Left cardiac atrium (tissue), 4 donors: ENCODE measurements at places on chromosomes 11 and 22.

GRCh38 chr11:61697078-61697502 is 16.9 kb downstream of the DAGLA start:
- no peak for DNase-seq

- peak; percentile 40 for DNase-seq
These were observed at the start of gene PLAAT4 for GRCh38 chr11:63536669-63537292. Gene PLAAT4 (plus strand): TSS chr11:63536808. CDS start chr11:63536869, 61 bp downstream.

GRCh38 chr11:6925636-6926207 is 504 bp upstream of the ZNF215 start:
- no peak for DNase-seq

GRCh38 chr11:36460220-36460619 is 49.9 kb downstream of the TRAF6 start:
- DNase-seq, result no peak

- no peak for DNase-seq
These were observed 80.9 kb downstream of the TRIM29 start for GRCh38 chr11:120057028-120057330.

- peak; percentile 82 for DNase-seq
These were observed 33.3 kb downstream of the MARK2 start for GRCh38 chr11:63871962-63872799.

GRCh38 chr22:41925783-41926460 is 684 bp downstream of the TNFRSF13C start:
- DNase-seq, result peak; percentile 59

- DNase-seq, result no peak
These were observed 29.0 kb upstream of the TOLLIP start for GRCh38 chr11:1338201-1339065.

DNA sequence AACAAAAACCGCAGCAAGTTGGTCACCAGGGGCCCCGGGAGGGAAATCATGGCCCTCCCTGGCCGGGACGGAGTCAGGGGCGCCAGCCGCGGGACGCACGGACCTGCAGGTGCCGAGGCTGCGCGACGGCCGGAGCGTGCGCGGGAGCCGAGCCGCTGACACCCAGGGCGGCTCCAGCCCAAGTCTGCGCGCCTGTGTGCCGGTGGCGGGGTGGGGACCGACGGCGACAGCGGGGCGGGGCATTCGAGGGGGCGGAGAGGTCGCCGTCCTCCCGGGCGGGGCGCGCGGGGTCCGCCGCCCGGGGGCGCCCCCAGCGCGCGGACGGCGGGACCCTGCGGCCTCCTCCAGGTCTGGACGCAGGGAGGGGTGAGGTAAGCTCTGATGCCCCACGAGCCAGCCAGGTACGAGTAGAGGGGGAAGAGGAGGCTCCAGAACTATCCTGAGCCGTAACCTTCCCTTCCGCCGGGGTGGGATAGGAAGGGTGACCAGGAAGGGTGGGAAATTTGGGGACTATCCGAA is at the start of gene ESAM:
Gene ESAM, minus strand, starts transcription at position 186 of the 519 bp plus-strand sequence. Its CDS starts 136 bp downstream, at position 50.
- DNase-seq, result peak; percentile 67

DNA sequence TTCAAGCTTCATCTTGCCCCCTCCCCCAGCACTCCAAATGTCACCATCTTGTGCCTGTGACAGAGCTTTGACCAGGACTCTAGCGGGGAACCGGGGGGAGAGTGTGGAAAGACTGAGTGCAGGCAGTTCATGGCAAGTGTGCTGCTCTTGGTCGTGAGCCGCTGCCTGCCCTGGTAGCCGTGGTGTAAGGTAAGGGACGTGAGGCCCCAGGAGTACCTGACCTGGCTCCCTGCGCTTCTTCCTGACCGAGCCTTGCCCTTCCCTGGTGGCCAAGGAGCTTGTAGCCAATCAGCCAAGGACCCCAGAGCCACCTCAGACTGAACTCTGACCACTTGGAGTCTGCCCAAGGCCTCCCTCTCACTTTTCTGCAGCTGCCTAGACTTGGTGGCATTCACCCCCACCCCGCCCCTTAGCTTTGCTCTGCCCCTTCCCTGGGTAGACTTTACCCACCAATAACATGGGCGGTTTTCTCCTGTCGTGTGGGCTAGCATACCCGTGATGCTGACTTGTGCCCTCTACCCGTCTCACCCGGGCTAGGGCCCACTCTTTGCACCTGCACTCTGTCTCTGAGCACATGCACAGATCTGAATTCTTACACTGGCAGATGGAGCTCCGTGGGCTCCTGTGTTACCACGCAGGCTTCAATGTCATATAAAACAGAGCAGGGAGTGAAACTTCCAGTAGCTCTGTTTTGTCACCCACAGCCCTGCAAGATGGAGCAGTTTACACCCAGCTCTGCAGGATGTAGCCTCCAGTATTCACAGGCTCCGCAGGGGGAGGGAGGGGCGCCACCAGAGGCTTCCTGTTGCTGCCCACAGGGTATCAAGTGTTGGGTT is 1.5 kb downstream of the DGKZ start:
- no peak for DNase-seq

- no peak for DNase-seq
These were observed 1237.9 kb downstream of the FAM181B start for GRCh38 chr11:81495699-81496292.
